ENCODE measurements at places on chromosomes 7 and 10.

DNA sequence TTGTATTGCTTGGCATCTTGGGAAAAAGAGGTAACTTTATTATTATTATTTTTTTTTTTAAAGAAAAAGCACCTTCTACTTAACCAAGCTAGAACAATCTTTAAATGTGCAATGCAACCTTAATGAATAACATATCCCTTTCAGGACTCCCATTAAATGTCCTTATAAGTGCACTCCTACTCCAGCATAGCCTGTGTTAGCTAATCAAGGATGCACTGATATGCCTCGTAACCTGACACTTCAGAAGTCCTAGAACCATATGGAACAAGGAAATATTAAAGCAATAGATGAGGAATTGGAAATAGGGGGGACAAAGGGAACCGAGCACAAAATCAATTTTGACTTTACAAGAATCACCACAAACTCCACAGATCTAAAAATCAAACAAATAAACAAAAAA is 522.4 kb downstream of the PARD3 start:
- DNase-seq, result no peak

- no peak for DNase-seq
Observed at GRCh38 chr10:99421233-99421739, 9.1 kb downstream of the GOT1 start.

GRCh38 chr7:64634406-64635062 is 31.4 kb upstream of the ZNF107 start:
- DNase-seq, result no peak

- peak; percentile 50 for DNase-seq
Observed at GRCh38 chr7:117873310-117874190, at the start of gene CTTNBP2. CTTNBP2 (minus strand) TSS chr7:117873441; CDS start chr7:117873415, 26 bp downstream.

GRCh38 chr7:130365511-130366441 is 14.5 kb upstream of the CPA1 start:
- DNase-seq, result peak; percentile 40

- DNase-seq, result no peak
Observed at GRCh38 chr7:36644625-36645422, 79.5 kb downstream of the AOAH start.

- no peak for DNase-seq
Observed at GRCh38 chr10:3106928-3107425, 39.6 kb downstream of the PFKP start.

GRCh38 chr10:75076348-75076747 is 35.1 kb upstream of the SAMD8 start:
- no peak for DNase-seq

DNA sequence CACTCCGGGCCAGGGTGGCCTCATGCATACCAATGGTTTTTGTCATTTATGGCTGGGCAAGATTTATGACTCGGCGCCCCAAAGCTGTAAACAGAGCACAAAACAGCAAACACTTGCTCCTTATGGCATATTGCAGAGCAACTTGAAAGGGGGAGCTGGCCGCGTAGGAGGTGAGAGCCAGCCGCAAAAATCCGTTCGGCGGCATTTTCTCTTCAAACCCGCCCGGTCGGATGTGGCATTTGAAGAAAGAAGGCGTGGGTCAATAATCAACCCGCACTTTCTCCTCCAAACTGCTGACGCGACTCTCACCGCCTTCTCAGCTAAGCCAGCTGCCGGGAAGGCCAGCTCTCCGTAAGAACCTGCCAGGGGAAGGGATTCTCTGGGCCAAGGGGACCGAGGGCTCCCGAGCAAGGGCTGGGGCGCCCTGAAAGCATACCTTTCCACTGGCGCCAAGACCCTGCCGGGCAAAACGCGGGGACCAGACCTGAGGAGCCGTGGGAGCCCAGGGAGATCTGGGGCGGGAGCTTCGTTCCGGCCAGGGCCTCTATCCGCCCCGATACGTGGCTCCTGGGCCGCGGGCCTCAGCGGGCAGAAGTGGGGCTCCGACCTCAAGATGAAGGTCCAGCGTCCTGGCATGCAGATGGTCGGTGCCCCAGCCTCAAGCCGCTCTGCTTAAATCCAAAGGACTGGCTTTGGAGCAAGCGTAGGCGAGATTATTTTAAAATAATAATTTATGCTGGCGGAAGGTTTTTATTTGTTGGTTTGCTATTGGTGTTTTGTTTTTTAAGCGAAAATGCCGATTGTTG is 12.9 kb upstream of the HOXA2 start:
- no peak for DNase-seq

DNA sequence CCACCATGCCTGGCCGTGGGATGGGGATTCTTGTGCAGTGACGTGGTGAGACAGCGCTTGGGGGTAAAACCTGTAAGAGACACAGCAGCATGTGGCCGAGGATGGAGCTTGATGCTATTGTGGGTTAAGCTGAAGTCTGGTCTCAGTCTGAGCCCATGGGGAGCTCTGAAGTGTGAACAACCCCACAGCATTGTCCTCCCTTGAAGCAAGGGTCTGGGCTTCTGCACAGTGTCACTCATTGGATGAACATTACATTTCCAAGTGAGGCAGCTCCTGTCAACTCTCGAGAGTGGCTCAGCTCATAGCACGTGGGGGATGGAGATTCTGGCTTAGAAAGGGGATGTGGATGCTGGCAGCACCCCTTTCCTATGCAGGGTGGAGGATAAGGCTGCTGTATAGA is 32.2 kb upstream of the ZNF438 start:
- DNase-seq, result no peak

DNA sequence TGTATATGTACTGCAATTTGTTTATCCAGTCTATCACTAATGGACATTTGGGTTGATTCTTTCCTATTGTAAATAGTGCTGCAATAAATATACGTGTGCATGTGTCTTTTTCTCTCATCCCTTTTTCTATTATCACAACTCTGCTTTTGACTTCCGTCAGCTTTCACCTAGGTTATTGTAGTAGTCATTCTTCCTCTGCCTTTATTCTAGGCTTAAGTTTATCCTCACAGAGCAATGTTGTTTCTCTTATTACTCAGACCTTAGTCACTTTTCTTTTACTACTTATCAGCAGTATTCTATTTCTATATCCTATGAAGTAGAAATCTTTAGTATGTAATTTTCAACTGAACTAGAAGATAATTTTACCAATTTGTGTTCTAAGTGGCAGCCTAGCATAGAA is 175.3 kb upstream of the SEMA3E start:
- no peak for DNase-seq

GRCh38 chr10:50503661-50504320 is 120.0 kb downstream of the SGMS1 start:
- DNase-seq, result no peak

GRCh38 chr10:74282848-74283210 is 131.8 kb downstream of the ADK start:
- no peak for DNase-seq

GRCh38 chr7:43785420-43785819 is 26.9 kb downstream of the BLVRA start:
- peak; percentile 15 for DNase-seq

DNA sequence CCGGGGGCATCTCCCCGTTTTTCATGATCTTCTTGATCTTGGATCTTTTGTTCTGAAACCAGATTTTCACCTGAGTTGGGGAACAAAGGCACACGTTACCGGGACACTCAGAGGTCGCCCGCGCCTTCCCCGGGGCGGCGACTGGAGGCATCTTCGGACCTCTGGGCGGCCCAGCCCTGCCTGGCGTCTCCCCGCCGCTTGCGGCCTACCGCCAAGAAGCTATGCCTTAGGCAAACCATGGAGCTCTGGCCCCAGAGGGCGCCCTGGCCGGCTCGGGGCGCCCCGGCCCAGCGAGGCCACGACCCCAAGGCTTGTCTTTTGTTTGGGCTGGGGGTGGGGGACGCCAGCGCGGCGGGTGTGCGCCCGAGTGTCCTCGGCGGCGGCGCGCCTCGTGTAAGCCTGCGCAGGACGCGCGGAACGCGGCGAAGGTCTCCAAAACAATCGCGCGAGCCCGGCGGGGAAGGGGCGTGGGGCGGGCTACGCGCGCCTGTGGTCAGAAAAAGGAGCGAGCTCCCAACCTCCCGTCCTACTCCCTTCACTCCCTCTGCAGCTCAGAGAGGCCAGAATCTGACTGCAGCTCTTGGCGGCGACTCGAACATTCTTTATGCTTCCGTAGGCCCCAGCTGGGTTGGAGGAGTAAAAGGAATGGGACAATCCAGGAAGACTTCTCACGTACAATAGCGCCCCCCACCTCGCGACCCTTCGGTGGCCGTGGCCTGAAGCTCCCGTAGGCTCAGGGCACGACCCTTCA is 3.5 kb downstream of the DLX5 start:
- DNase-seq, result no peak

- DNase-seq, result no peak
Observed at GRCh38 chr10:11322698-11323097, 288.8 kb downstream of the USP6NL start.

- no peak for DNase-seq
Observed at GRCh38 chr10:11026773-11027172, 9.1 kb downstream of the CELF2 start.
